Uterus (tissue), 4 donors: ENCODE measurements at places on chromosomes 11 and 22. TPM values are rescaled to one million over a fixed set of nuclear protein-coding genes. Genes with fewer than 3 reads are reported as not detected.
A peak's percentile ranks its signal among the peaks of the same experiment; 100 is the strongest.

Gene RIC3
- total RNA-seq = 28.4 TPM

DNA sequence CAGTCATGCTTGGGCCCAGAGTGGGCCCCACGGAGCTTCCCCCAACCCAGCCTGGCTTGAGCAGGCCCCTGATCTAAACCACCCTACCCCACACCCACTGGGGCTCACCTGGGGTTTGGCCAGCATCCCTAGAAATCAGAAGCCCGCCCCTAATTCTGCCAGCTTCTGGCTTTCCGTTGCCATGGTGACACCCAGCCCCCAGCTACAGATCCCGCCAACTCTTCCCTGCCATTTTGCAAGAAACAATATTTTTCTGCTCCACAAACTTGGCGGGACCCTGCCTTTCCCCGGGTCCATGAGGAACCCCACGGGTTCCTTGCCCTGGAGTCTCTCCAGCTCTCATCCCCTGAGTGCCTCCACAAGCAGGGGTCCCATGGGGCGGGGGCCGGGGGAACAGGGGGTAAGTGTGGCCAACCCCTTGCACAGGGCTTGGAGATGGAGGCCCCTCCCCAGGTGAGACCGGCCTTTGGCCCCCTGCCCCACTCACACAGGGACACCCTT, 90.0 kb downstream of the CDKN1C start:
- peak; percentile 15 for DNase-seq

DNA sequence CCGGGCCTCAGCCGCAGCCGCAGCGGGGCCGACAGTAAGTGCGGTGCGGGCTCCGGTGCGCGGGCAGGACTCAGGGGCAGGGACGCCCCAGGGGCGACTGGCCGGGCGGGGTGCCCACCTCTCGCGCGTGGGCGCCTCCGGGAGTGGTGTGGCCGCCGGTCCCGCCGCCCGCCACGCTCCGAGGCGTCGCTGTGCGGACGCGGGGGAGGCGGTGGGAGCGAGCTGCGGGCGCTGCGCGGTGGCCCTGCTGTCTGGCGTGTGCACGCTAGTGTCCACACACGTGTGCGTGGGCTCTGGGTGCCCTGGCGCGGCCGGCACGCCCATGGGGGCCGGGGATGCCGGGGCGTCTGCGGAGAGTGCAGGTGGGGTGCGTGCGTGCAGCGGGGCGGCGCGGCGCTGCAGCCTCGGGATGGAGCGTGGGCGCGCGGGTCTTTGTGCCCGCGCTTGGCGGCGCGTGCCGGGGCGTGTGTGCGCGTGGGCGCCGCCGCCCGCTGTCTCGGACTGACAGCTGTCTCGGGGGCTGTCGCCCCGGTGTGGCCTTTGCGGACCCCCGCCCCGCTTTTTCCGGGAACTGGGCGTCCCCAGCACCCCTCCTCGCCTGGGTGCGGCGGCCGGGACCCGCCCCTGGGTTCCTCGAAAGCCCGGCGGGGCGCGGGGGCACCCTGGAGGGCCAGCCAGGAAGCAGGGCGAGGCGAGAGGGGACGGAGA, 804 bp downstream of the KCNK4 start:
- DNase-seq = no peak

DNA sequence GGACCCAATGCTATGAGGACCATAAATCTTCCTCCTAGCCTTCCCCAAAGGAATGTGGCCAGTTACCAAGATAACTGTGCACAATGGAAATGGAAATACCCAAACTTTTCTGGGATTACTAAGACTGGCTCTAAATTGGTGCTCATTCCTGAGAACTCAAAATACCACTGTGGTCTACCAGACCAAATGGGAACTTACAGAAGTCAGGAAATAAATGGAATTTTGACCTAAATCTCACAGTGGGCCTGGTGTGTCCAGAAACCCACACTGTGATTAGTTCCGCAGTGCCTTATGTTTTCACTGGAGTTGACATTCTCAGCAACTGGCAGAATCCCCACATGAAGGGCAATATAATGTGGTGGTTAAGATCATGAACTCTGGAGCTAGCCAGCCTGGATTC, 99.4 kb upstream of the ZC3H12C start:
- DNase-seq = no peak

DNA sequence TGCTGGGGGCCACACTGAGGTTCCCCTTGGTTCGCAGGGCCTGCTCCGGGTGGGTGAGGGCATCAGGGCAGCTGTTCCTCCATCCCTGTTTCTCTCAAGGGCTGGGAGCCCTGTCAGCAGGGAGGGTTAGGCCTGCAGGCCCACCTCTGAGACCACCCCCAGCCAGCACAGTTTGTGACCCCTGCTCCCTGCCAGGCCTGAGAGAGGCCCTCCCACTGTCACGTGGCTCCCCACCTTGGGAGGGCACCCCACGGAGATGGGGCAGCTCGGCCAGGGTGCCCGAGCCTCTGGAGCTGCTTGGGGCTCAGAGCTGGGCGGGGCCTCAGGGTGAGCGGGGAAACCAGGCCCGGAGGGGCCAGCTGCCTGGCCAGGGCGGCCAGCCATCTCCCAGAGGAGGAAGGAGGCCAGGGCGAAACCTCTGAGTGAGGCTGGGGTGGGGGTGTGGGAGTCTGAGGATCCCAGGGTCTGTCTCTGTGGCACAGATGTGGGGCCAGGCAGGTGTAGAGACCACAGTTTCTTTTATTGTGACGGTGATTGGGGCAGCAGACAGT, 2.5 kb upstream of the INS start:
- no peak for DNase-seq

- no peak for DNase-seq
Measured at GRCh38 chr22:25064894-25065560, 112.5 kb downstream of the KIAA1671 start.

- no peak for DNase-seq
Measured at GRCh38 chr11:102268985-102269470, 48.3 kb upstream of the BIRC3 start.

- DNase-seq = no peak
Measured at GRCh38 chr11:1295591-1295990, 13.8 kb downstream of the TOLLIP start.

GRCh38 chr11:9208726-9209501, 56.2 kb downstream of the DENND5A start:
- no peak for DNase-seq

DNA sequence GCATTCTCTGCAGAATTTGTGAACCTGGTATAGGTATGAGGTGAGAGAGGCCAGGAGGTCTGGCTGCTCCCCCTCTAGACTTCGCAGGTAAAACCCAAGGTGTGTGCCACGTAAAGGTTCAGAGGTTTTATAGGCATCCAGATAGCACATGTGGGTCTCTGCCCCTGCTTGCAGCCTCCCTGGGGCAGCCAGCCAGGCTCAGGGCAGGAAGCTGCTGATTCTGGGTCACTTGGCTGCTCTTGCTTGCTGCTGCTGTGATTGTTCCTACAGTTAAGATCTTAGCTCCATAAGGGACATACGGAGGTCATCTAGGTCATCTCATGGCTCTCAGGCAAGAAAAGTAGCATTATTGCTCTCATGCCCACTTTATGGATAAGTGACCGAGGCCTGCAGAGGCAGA, 30.2 kb downstream of the ZBTB16 start:
- DNase-seq = no peak

GRCh38 chr11:102419181-102419580, 33.4 kb downstream of the TMEM123 start:
- DNase-seq = no peak

- DNase-seq = no peak
Measured at GRCh38 chr22:29578462-29579200, 2.3 kb downstream of the NIPSNAP1 start.

Gene NLRP14
- total RNA-seq = not detected

GRCh38 chr11:17010851-17011420, 3.3 kb downstream of the PLEKHA7 start:
- no peak for DNase-seq

Gene PRR33
- total RNA-seq = not detected

DNA sequence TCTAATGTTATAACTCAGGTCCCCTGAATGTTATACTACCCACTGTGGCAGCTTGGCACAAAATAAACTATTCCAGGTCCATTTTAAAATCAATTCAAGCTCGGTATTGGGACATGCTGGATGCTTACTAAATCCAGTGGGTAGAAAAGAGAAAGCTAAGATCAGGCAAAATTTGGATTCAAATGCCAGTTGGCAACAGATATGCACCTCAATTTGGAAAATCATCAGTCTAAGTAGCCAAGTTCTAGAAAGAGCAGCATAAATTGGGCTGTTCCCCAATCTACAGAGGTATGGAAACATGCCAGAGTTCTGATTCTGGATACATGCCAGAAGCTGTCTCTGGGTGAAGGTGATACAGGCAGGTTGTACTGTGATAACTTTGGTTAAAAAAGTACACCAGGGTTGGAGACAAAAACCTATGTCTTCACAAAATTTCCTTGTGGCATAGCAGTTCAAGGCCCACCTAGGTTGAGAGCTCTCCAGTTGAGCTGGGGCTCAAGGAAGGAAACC, 427.8 kb downstream of the LRRC4C start:
- DNase-seq = no peak

- DNase-seq = peak; percentile 14
Measured at GRCh38 chr11:117228091-117228490, 3.8 kb downstream of the PCSK7 start.

DNA sequence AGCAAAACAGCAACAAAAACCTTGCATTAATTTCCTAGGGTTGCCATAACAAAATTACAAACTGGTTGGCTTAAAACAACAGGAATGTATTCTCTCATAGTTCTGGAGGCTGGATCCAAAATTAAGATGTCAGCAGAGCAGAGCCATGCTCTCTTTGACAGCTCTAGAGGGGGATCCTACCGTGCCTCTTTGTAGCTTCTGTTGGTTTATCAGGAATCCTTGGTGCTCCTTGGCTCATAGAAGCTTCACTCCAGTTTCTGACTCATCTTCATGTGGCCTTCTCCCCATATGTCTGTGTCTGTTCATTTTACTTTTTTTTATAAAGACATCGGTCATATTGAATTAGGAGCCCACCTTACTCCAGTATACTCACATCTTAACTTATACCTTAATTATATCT, 90.5 kb upstream of the POU2AF2 start:
- no peak for DNase-seq

- DNase-seq = no peak
Measured at GRCh38 chr11:109697140-109697843, 275.3 kb downstream of the C11orf87 start.

DNA sequence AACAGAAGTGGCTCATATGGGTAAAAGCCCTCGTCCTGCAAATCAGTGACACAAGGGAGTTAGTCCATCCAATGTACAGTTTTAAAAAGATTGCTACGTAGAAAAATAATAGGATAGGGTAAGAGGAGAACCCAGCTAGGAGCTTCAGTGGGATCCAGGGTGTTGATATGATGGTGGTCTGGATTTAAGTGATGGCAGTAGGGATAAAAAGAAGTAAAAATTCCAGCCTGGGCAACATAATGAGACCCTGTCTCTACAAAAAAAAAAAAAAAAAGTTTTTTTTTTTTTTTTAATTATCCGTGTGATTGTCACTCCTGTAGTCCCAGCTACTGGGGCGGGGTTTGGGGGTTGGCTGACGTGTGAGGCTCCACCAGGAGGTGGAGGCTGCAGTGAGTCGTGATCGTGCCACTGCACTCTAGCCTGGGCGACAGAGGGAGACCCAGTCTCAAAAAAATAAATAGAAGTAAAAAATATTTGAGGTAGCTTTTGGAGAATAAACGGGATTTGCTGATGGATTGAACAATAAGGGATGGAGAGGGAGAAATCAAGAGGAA, 7.0 kb upstream of the L3MBTL2 start:
- no peak for DNase-seq

GRCh38 chr11:1064167-1064566, 10.5 kb upstream of the MUC2 start:
- no peak for DNase-seq

GRCh38 chr11:96168623-96169022, 174.4 kb downstream of the MAML2 start:
- DNase-seq = peak; percentile 46

DNA sequence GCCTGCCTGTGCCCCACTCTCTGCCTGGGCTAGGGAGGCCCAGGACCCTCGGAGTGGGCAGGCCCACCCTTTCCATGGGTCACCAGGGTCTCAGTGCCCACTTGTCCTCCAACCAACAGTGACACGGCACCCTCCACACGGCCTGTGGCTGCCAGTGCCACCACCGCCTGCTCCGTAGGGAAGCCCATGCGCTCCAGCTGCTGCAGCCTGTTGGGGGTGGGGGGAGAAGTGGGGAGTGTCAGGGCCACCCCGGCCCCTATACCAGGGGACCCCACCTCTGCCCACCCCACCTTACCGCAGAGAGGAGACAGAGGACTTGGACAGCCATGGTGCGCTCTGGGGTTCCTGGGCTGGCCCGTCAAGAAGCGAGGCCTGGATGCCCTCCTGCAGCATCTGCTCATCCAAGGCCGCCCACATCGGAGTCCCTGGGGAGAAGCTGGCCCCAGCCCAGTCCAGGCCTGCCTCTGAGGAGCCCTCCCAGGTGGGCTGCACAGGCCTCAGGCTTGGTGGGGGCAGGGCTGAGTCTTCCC, 7.7 kb downstream of the RHBDD3 start:
- DNase-seq = no peak

DNA sequence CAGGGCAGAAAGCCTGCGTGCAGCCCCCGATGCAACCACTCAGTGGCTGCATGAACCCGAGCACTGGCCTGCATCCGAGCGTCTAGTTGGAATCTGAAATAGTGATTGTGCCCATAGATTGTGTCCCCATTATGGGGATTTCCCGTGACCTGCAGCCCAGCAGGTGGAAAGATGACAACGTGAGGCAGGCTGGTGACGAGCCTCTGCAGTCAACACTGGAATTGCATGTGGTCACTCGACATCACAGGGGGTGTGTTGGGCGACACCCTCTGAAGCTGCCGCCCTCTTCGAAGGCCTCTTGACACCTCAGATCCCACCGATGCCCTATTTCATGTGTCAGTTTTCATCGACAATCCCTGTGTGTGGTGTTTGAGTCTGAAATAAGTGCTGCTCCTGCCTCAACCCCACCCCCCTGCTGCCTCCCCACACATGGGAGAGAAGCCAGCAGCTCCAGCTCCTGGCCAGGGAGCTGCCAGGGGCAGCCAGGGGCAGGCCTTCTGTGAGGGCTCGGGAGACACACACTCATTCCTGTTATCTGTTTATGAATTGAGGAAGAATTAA, 172.0 kb upstream of the B3GAT1 start:
- no peak for DNase-seq

Gene TRIM49
- not detected for total RNA-seq

GRCh38 chr11:78033040-78033439, 10.0 kb upstream of the KCTD14 start:
- no peak for DNase-seq

GRCh38 chr22:29463629-29464028, 16.4 kb upstream of the NEFH start:
- DNase-seq = no peak

DNA sequence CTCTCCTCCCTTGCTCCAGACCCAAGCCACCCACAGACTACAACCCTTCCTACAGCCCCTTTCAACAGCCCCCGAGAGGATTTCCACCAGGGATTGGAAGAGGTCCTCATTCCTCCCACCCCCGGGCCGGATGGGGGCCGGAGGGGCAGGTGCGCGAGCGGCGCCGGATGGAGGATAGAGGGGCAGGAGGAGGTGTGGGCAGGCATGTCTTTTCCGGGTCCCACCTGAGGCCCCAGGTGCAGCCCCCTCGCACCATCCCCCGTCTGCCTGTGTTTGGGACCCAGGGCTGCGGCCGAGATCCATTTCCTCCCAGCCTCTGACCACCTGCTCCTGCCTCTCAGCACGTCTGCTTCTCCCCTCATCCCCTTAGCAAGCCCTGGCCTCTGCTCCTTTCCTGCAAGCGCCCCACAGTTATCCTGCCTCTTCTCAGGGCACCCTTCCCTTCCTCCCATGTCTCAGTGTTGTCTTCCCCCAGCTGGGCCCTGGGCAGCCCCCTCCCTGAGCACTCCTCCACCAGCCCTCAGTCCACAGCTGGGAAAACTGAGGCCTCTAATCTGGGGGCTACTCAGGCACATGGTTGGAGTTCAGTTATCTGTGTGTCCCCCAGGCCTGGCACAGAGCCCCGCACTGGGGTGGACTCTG, 19.3 kb upstream of the CBX7 start:
- DNase-seq = no peak
